ENCODE measurements at places on chromosomes 6 and 20. TPM values are rescaled to one million over a fixed set of nuclear protein-coding genes. Genes with fewer than 3 reads are reported as not detected.
A peak's percentile ranks its signal among the peaks of the same experiment; 100 is the strongest.

- peak overlapping the region; percentile 35 for H3K4me3 ChIP-seq
- peaks cover 5% of the 10 kb centered on the region for H3K4me1 ChIP-seq
- peaks cover 17% of the 10 kb centered on the region for H3K27me3 ChIP-seq
- peak overlapping the region; percentile 19 for H3K27ac ChIP-seq
Observed at GRCh38 chr6:37566111-37566949, 66.6 kb upstream of the CCDC167 start.

MANEA gene
- 18.5 TPM for total RNA-seq

CST5 gene
- total RNA-seq = not detected

DNA sequence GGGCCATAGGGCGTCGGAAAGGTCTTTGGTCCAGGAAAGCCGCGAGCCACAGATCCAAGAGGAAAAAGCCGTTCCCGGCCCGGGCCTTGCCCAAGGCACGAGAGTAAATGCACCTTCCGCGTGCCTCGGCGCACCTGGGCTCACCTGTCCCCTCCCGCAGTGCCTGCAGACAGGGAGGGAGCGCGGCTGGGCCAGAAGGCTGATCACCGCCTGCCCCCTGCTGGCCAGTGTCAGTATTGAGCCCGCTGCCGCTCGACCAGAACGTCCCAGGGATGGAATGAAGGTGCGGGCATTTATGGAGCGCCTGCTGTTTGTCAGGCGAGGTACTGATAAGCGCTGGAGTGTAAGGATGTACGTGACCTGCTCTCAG, 679 bp upstream of the LPIN3 start:
- DNase-seq = peak; percentile 91
- H3K27me3 ChIP-seq = peaks cover 5% of the 10 kb centered on the region
- peak overlapping the region; percentile 89 for H3K4me3 ChIP-seq
- H3K27ac ChIP-seq = peak overlapping the region; percentile 84
- no peaks in the 10 kb centered on the region for H3K36me3 ChIP-seq

DNA sequence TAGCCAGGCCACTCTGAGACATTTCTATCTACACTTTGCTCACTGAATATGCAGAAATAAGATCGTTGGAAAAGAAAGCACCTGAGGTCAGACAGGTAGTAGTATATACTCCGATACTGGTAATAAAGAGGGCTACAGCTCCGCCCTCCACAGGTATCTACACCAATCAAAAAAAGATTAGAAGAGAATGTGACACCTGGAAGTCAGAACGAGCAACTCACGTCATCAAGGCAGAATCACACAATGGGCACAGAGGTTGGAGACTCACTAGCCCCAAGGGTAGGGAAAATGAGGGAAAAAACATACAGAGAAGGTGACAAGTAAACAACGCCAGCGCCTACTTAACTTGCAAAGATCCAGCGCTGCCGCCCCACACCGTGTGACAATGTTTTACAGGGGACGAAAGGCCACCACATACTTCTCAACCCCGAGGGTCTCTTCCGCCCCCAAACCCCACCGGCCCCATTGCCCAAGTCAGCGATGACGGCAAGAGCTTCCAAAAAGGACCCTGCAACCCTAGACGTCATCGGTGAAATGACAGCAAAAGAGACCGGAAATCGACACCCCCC, 653 bp downstream of the LMBRD1 start:
- peak overlapping the region; percentile 96 for H3K27ac ChIP-seq
- H3K4me3 ChIP-seq = peak overlapping the region; percentile 95
- no peak for DNase-seq
- H3K27me3 ChIP-seq = no peaks in the 10 kb centered on the region
- H3K36me3 ChIP-seq = peaks cover 8% of the 10 kb centered on the region

DNA sequence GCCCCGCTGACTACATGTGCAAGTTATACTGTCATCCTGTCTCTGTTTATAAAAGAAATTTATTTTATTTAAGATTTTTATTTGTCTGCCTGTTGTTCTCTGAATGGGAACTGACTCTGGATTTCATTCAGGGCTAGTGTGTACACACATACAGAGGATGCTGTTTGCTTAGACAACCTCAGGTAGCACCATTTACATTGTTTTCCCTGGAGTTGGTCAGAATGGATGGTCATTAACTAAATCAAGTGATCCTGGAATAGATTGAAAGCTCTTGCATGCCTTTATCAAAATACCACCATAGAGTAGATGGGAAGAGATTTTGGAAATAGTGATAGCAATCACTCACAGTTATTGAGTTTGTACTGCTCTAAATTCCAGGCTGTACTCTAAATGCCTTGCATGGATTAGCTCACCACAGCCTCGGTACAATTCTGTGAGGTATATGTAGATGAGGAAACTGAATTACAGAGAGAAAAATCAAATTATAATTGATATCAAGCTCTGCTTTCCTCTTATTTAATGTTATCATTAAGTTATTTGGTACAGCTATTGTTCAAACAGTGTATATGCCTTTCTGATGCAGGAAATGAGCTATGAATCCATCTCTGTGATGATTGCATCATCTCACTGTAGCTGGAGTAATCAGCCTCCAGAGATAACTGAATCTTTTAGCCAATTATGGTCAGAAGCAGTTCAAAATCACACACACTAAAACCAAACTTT, 51.9 kb downstream of the RNF217 start:
- H3K36me3 ChIP-seq = no peaks in the 10 kb centered on the region
- DNase-seq = no peak
- H3K27me3 ChIP-seq = peaks cover 6% of the 10 kb centered on the region
- no peak overlapping the region for H3K4me3 ChIP-seq
- H3K27ac ChIP-seq = peak overlapping the region; percentile 31

HNF4A gene
- not detected for total RNA-seq

CTAGE9 gene
- total RNA-seq = not detected

SLC24A3 gene
- not detected for total RNA-seq

NKX2-4 gene
- total RNA-seq = not detected

ESR1 gene
- 1.7 TPM for total RNA-seq

GRCh38 chr6:5007531-5007930, 3.7 kb upstream of the RPP40 start:
- H3K36me3 ChIP-seq = no peaks in the 10 kb centered on the region
- no peak overlapping the region for H3K4me3 ChIP-seq
- H3K4me1 ChIP-seq = peaks cover 10% of the 10 kb centered on the region
- H3K27ac ChIP-seq = no peak overlapping the region
- no peak for DNase-seq

DNA sequence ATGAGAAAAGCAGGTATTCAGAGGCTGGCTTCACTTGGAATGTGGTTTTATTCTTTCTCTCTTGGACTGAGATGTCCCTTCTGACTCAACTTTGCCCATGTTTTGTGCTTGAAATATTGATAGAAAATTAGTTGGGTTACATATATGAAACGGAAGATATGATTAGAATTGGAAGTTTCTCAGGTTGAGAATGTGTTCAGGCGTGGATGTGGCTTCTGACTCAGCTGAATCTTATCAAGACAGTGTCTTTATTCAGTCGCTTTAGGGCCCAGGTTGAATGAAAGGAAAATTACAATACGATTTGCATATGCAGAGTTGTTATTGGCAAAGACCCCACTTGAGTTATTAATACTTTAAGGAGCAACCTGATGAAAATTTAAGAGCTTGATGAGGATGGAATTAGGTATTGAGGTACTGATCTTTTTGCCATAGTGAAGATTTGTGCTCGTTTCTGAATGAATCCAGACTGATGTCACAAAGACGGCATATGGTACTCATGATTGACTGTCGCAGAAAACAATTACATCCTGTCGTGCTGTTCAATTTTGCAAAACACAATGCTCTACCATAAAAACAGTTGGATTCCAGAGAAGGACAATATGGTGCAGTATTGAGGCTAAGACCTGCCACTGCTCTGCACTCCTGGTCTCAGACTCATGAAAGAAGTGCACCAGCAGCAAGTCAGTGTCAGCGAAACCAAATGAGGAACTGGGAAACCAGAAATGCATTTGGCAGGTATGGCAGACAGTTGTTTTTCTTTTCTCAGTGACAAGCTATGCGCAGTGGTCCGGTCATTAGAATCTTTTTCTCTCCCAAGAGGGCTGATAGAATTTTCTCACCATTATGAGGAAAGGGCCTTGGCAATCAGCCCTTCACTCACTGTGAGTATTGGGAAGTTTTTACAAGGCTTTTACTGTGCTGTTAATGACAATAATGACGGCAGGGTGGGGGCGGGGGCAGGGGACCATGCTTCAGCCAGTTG, 158.3 kb downstream of the DOK5 start:
- no peaks in the 10 kb centered on the region for H3K36me3 ChIP-seq
- no peaks in the 10 kb centered on the region for H3K4me1 ChIP-seq
- H3K4me3 ChIP-seq = no peak overlapping the region

SASH1 gene
- total RNA-seq = not detected

DNA sequence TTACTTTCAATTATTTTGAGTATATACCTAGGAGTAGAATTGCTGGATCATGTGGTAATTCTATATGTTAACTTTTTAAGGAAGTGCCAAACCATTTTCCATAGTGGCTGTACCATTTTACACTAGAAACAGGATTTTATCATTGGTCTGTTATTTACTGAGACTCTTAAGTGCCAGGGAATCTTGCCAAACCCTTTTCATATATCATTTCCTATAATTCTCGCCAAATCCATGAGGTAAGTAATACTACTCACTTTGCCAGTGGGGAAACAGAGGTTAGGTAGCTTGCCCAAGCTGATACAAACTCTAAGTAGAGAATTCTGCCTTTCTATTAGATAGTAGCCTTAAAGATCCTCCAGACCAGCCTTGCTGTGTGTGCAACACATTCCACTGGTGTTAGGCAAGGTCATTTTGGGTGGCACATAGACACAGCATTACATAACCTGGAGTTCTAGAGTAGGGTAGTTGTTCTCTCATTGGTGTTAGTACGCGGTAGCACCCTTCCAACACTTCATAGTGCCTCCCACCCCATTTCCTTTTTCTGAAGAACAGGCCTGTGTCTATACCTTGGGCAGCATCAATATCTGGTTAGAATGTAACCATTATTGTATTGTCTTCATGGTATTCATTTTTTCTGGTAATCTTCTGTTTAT, 65.5 kb downstream of the ARID1B start:
- no peak for DNase-seq
- H3K27me3 ChIP-seq = no peaks in the 10 kb centered on the region
- peaks cover 38% of the 10 kb centered on the region for H3K4me1 ChIP-seq

GRCh38 chr6:10521104-10521808, at the start of gene GCNT2:
Gene GCNT2 (plus strand): TSS chr6:10521351. CDS start chr6:10528912, 7,561 bp downstream.
- H3K27ac ChIP-seq = no peak within 1 kb of the TSS
- no peaks in the 10 kb centered on the region for H3K36me3 ChIP-seq
- DNase-seq = no peak
- peaks cover 4% of the 10 kb centered on the region for H3K27me3 ChIP-seq

EYA4 gene
- total RNA-seq = not detected

FABP7 gene
- not detected for total RNA-seq

DNA sequence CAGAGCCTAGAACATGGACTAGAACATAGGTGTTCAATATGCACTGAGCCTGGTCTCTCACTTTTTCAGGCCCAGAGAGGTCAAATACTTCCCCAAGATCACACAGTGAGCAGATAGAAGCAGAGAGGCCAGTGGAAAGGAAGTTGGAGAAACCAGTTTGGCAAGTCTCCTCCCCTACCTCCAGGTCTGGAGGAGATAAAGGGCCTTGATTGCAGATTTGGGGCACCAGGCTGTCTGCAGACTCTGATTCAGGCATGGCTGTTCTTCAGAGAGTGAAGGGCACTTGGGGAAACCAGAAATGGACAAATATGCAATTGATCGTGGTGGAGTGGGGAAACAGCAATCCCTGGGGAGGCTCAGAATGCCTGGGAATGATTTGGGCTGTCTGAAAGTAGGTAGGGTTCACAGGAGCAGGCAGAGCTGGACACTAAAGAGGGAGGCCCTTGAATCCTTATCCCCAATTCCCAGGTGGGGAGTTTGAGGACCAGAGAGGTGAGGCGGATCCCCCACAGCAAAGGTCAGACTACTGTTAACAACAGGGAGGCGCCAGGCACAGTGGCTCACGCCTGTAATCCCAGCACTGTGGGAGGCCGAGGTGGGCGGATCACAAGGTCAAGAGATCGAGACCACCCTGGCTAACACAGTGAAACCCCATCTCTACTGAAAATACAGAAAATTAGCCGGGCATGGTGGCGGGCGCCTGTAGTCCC, 2.3 kb downstream of the PEDS1 start:
- no peak for DNase-seq
- H3K27ac ChIP-seq = peak overlapping the region; percentile 89
- H3K36me3 ChIP-seq = peaks cover 13% of the 10 kb centered on the region
- H3K27me3 ChIP-seq = no peaks in the 10 kb centered on the region

- peaks cover 31% of the 10 kb centered on the region for H3K27me3 ChIP-seq
- no peak overlapping the region for H3K27ac ChIP-seq
- no peak overlapping the region for H3K4me3 ChIP-seq
- peaks cover 9% of the 10 kb centered on the region for H3K4me1 ChIP-seq
- H3K36me3 ChIP-seq = no peaks in the 10 kb centered on the region
Observed at GRCh38 chr20:62997417-62998035, 9.2 kb downstream of the BHLHE23 start.

RBM38 gene
- total RNA-seq = 60.9 TPM

ASF1A gene
- 66.8 TPM for total RNA-seq

DNA sequence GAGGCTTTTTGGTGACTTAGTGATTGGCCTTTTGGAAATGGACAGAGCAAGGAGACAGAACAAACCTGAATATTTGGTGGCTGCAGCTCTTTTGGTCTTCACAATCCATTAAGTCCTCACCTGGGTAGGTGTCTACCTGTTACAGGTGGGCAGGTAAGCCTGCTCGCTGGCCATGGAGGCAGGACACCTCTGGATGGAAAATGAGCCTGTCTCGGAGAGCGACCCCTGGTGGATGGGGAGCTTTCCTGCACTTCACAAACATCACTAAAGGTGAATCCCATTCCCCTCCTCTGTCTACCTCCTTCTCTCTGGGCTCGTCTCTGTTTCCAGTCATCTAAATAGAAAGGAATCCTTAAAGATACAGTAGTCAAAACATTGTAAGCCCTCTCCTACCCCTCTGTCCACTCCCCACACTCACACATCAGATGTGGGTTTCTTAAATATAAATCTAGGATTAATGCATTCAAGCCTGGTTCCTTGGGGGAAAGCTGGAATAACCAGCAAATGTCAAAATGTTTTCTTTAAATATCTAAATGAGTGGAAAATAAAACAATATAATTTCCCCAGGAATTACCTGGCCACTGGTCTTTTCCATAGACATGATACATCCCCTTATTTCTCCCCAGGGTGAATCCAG, 304.9 kb downstream of the CDH26 start:
- H3K4me1 ChIP-seq = peaks cover 10% of the 10 kb centered on the region
- no peaks in the 10 kb centered on the region for H3K36me3 ChIP-seq
- no peaks in the 10 kb centered on the region for H3K27me3 ChIP-seq
- DNase-seq = peak; percentile 61
